ENCODE measurements at places on chromosomes 6 and 20.

DNA sequence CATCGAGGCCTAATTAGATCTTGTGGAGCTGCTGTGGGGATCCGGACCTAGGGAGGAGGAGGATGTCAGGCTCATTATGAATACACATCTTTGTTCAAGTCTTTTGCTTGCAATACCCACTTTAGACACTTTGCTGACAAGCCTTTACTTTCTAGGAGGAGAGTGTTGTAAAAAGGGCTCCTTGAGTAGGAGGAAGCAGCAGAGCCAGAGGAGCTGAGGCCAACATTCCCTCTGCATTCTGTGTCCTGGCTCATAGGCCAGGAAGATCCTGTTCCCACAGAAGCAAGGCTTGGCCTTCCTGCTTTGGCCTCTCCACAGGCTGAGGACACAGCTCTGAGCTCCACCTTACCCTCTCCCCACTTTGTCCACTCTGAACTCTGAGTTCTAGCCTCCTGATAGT is 67.1 kb downstream of the TPD52L1 start:
- no peak for DNase-seq

GRCh38 chr6:134667111-134667510 is 282.8 kb downstream of the ALDH8A1 start:
- no peak for DNase-seq

- no peak for DNase-seq
Observed at GRCh38 chr6:128415387-128415786, 105.0 kb downstream of the PTPRK start.

DNA sequence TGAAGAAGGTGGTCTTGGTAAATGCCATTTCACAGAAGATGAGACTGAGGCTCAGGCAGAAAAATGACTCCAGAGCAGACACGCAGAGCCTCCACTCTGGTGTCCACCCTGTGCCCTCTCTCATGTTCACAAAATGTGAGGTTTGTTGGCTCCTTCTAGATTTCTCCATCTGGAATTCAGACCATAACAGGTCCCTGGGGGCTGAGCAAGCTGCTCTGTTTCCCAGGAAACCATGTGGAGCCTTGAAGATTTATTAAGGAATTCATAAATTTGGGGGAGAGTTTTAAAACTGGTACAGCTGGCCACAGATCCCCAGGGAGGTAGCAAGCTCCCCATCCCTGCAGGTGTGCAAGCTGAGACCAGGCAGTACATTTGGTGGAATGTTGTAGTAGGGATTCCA is 38.8 kb upstream of the SIRPA start:
- DNase-seq = no peak

- DNase-seq = no peak
Observed at GRCh38 chr6:30067460-30068139, 602 bp downstream of the PPP1R11 start.

DNA sequence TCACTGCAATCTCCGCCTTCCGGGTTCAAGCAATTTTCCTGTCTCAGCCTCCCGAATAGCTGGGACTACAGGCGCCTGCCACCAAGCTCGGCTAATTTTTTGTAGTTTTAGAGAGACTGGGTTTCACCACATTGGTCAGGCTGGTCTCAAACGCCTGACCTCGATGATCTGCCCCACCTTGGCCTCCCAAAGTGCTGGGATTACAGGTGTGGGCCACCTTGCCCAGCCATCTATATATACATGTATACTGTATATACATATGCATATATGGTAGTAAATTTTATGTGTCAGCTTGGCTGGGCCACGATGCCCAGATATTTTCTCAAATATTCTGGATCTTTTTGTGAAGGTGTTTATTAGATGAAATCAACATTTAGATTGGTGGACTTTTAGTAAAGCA is 18.8 kb downstream of the RBL1 start:
- no peak for DNase-seq

GRCh38 chr6:48449002-48449401 is 338.0 kb upstream of the PTCHD4 start:
- DNase-seq = no peak

DNA sequence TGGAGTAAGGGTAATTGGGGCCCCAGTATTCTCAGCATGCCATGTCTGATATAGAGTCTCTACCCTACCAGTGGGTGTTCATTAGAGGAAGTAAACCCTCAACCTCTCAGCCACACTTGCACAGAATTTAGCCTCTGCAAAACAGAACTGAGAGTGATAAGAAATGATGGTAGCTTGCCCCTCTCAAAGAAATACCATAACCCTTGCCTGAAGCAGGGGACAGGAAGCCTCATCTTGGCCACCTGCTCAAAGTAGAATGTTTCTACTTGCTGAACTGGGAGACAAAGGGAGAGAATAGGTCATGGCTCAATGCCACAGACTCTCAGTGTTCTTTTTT is 33.7 kb downstream of the SPTLC3 start:
- DNase-seq = no peak

DNA sequence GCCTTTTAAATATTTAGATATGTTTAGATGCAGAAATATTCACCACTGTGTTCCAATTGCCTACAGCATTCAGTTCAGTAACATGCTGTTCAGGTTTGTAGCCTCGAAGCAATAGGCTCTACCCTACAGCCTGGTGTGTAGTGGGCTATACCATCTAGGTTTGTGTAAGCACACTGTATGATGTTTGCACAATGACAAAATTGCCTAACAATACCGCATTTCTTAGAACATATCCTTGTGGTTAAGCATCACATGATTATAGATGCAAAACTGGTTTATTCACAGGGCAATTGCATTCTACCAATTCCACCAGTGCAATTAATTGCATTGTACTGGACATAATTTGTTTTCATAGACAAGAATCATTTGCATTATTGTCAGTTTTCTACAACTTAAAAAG is 7.9 kb upstream of the SLC22A16 start:
- DNase-seq = no peak

DNA sequence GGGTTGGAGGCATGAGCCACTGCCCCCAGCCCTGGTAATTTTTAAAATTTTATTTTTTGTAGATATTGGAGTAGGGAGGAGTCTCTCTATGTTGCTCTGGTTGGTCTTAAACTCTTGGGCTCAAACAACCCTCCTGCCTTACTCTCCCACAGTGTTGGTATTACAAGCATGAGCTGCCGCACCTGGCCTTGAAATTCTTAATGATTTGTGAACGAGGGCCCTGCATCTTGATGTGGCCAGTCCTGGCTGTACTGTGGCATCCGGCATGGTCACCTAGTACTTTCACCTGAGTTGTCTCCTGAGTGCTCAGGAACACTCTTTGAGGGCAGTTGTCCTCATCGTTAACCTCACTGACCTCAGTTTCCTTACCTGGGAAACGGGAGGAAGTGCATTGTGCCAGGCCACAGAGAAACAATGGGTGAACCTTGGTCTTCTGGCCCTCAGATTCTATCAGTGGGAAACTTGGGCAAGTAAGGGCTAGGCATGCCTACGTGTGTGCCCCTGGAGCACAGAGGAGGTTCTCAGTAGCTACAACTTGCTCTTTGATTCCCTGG is 19.5 kb downstream of the CEBPB start:
- no peak for DNase-seq

- DNase-seq = no peak
Observed at GRCh38 chr20:52321396-52321795, 129.8 kb upstream of the ZFP64 start.

GRCh38 chr6:39357998-39358686 is 35.6 kb upstream of the KCNK16 start:
- no peak for DNase-seq

- no peak for DNase-seq
Observed at GRCh38 chr6:36025260-36025931, 955 bp upstream of the SLC26A8 start.

GRCh38 chr6:938271-938905 is 245.4 kb upstream of the EXOC2 start:
- no peak for DNase-seq

DNA sequence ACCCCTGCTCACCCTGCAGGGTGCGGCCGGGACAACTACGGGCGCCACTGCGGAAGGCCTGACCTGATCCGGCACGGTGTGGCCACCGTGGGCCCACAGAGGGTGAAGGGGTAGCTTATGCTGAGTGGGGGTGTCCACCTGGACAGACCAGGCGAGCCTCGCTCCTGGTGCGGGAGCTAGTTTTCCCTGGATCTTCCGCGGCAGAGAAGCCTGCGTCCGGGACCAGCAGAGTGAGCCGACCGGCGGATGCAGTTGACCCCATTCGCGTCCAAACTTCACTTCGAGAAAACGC is 38.2 kb downstream of the NCR2 start:
- DNase-seq = no peak

- no peak for DNase-seq
Observed at GRCh38 chr6:10582774-10583508, 61.8 kb downstream of the GCNT2 start.

- DNase-seq = no peak
Observed at GRCh38 chr20:4167261-4168021, 152.1 kb upstream of the RNF24 start.

DNA sequence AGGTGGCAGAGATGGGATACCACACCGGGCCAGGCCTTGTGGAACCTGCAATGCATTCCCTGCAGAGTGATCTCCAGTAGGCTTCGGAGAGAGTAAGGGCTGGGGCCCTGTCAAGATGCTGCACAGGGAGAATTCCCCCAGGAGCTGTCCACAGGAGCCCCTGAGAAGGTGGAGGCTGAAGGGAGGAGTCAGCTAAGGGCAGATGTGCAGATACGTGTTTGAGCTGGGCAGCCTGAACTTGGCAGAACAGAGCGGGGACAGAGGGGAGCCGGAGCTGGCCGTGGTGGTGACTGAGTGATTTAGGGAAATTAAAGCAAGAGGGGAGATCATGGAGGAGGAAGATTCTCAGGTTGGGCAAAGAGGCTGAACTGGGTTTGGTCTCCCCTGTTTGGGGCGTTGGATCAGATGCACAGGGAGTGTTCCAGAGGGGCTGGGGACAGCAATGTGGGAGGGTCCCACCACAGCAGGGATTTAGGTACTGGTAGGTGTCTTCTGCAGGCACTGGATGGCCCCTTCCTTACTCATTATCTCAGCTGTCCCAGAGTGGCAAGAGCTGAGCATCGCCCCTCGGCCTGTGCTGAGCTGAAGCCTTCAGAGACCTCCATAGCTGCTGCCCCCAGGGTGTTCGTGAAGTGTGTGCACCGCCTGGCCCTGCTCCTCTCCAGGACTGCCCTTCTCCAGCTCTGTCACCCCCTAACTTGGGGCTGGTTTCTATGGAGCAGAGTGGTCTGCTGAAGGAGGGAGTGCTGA is 3.8 kb upstream of the NCR2 start:
- no peak for DNase-seq

DNA sequence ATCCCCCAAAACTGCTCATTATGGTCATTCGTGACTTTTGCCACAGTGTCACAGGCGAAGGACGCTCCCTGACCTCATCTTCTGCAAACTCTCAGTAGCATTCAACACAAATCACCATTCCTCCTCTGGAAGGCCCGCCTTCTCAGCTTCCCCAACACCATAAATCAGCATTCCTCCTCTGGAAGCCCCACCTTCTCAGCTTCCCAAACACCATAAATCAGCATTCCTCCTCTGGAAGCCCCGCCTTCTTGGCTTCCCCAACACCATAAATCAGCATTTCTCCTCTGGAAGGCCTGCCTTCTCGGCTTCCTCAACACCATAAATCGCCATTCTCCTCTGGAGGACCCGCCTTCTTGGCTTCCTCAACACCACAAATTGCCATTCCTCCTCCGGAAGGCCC is 288.0 kb upstream of the AGPAT4 start:
- DNase-seq = no peak

GRCh38 chr6:5632348-5632935 is 371.1 kb downstream of the FARS2 start:
- DNase-seq = no peak

DNA sequence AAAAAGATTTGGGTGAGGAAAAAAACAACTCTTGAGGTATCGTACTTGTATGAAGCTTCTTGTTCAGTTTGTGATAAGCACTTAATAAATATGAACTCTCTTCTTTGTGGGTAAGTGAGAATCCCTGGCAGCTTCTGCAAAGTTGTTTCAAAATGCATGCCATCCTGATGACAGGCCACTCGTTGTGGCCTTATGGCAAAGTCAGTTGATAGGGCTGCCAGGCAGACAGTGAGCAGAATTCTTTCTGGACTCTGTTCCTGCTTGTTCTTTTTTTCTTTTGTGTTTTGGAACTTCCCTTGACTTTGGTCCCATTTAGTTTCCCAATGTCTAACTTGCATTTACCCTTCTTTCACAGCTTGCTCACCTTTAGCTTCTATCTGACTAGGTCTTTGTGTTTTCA is 983.5 kb upstream of the FLRT3 start:
- DNase-seq = no peak

DNA sequence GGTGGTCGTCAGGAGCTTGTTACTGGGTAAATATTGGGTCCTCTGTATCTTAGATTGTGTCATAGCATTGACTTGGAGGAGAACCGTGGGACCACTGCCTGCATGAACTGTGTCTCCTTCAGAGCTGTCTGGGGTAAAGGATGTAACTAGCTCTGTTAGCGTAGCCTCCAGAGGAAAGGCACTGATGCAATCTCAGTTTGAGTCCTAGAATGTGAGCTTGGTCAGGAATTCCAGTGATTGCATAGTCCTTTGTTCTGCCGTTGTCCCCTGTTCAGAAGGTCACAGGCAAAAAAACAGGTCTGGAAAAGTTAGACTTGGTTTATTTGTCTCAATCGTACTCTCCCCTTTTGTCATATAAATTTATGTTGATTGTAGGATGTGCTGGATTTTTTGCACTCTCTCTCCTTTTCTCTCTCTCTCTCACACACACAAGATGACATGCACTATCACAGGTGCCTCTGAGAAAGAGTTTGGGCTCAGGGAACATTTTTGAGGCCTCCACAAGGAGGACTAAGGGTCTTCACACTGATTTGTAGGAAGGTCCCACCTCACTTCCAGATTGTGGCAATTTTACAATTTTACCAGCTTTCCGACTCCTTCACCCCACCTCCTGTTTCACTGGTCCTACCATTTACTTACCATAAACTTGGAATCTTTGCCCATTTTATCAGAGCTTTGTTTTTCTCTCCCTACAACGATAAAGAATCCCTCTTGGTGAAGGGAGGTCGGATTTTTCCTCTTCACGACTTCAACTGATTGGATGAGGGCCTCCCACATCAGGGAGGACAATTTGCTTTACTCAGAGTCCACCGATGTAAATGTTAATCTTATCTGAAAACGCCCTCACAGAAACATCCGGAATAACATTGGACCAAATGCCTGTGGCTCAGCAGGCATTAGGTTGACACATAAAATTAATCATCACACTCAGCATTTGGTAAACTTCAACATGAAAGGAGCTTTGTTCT is 7.0 kb upstream of the DACT2 start:
- DNase-seq = no peak

GRCh38 chr6:163182696-163183095 is 231.8 kb upstream of the QKI start:
- no peak for DNase-seq

DNA sequence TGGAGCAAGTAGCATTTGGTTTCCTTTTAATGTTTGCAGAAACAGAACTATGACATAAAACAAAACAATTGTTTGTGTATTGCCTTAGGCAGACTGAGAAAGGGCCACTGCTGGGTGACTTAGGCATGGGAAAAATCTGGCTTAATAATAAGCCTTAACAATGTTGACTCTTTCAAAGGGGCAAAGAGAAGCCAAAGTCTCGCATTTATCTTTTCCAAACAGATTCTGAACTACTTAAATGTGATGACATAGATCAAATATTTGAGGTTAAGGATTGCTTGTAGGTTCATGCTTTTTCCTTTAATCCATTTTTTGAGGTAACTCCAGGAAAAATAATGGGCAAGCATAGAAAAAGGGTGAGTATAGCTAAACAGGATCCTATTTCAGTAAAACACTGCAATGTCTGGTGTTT is 39.6 kb downstream of the ADAT2 start:
- DNase-seq = no peak

GRCh38 chr6:139402876-139403386 is 28.5 kb upstream of the CITED2 start:
- no peak for DNase-seq

Data from activated T-cell treated with anti-CD3 and anti-CD28 coated beads for 48 hours (primary cell).